ENCODE measurements at places on chromosomes 11 and 22.
A peak's percentile ranks its signal among the peaks of the same experiment; 100 is the strongest.

GRCh38 chr11:123570939-123571580, 83.4 kb downstream of the SCN3B start:
- DNase-seq: no peak

DNA sequence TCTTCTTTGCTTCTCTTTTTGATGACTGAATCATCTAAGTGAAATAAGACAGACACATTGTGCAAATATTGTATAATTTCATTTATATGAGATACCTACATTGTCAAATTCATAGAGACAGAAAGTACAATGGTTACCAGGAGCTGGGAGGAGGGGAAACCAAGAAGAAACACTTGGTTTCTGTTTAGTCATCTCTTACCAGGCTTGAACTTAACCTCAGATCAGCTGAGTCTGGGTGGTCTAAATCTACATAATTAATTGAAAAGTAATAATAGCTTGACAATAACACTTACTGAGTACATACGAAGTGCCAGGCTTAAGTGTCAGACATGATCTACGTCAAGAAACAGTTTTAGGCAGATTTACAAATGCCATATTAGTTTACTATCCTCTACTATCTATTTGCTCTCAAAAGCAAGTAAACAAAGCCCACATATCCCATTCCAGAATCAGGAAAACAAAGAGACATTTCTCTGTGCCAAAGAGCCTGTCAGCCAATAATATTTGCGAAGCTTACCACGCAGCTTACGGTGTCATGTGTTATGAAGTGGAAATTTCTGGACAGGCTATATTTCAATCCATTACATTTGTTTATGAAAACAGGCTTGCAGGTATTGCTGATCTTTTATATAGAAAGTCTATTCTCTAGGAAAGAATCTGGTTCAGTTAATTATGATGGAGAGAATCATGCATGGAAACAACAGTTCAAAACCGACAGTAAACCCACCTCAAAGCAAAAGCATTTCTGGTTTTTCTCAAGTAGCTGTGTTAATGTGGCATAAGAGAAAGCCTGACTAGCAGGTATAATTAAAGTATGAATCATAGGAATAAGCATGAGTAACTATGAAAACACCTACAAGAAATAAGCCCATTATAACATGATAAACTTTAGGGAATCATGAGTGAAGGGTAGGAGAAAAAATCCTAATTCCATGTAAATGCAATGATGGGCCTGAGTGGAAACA, 2.7 kb upstream of the ARHGAP42 start:
- no peak for DNase-seq

GRCh38 chr11:59197991-59198390, 14.7 kb downstream of the MPEG1 start:
- DNase-seq: no peak

GRCh38 chr22:23233752-23234408, 53.6 kb downstream of the BCR start:
- DNase-seq: no peak

GRCh38 chr11:78822931-78823423, 248.3 kb upstream of the NARS2 start:
- no peak for DNase-seq

DNA sequence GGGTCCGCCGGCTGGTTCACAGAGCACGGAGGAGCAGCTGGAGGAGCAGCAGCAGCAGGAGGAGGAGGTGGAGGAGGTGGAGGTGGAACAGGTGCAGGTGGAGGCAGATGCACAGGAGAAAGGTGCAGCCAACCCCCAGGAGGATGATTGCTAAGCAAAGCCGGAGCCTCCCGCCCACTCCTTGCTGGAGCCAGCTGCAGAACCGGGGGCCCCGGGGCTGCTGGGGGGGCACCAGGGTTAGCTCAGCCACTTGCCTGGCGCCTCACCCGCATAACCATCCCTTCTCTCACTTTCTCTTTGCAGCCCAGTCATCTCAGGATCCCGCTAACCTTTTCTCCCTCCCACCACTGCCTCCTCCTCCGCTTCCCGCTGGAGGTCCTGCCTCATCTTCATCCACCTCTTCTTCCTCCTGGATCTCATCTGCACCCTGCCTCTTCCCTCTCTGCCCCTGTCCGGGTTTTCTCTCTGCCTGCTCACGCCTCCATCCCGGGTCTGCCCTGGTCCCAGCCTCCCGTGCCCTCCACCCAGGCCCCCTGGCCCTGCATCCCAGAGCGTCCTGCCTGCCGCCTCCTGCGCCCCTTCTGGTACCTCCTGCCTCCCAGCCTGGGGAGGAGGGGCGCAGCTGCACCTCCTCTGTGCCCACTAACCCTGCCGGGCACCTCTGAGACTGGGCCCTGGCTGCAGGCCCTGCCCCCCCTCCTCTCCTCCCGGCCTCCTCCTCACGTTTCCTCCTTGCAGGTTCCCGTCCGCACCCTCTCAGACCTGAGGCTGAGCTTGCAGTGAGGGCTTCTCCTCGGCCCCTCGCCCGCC, 9.5 kb downstream of the KCTD17 start:
- DNase-seq: no peak

- DNase-seq: no peak
Measured at GRCh38 chr11:21492931-21493330, 700.0 kb upstream of the ANO5 start.

GRCh38 chr11:63404161-63404935, 34.8 kb downstream of the SLC22A9 start:
- DNase-seq: no peak

- no peak for DNase-seq
Measured at GRCh38 chr11:119375337-119376196, 5.9 kb downstream of the USP2 start.

DNA sequence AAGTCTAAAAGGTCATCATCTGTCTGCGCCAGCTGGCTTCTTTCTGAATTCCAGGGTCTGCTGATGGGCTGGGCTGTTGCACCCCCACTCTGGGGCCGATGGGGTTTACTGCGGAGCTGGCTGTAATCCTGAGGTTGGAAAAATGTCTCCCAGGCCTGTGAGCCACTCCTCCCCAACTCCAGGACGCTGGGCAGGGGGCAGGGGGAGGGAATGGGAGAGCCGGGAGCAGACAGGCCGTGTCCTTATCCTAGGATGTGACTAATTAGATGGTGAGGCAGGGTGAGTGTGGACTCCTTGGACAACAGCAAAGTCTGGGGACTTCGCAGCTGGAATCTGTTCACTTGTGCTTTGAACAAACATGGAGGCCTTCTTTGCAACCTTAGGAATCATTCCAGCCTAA, 48.7 kb downstream of the LRRC32 start:
- no peak for DNase-seq

DNA sequence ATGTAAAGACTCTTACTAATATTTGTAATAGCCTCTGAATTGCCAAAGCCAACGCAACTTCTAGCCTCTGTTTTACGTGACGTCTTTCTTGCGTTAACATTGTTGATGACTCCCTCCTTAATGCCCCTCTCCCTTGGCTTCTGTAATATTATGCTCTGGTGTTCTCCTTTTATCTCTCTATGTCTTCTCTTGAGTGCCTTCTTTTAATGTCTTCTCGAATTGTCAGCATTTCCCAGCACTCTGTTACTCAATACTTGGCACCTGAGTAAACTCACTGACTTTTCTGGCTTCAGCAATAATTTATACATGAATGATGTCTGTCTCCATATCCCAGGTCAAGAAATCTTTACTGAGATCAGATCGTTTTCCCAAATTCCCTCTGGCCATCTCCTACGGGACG, 68.5 kb upstream of the DDI1 start:
- no peak for DNase-seq

DNA sequence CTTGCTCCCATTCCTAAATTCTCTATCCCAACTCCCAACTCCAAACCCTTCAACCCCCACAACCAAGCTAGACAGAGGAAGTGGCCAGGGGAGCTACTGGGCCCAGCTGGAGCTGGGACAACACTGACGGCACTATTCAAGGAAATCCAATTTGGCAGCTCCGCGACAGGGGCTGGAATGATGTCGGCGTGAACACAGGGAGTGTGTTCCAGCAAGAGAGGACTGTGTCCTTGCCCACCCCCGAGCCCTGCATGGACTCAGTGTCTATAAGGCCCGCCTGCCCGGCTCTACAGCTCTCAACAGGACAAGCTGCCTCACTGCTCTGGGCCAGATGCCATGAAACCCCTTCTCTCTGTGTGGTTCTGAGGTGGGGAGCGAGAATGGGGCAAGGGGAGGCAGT, 11.3 kb downstream of the PCSK7 start:
- no peak for DNase-seq

DNA sequence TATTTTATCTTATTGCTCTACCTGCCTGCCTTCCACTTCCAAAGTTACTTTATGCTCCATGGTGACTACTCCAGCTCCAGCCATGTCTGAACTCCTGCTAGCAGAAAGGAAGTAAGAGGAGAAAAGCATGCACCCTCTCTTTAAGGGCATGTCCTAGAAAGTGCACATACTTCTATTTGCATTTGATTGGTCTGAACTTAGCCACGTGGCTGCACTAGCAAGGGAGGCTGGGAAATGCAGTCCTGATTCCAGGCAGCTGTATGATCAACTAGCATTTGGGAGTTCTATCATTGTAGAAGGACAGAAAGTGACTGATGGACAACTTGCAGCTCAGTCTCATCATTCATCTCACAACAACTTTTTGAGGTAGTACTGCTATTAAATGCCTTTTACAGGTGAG, 515.7 kb downstream of the BUD13 start:
- no peak for DNase-seq

- no peak for DNase-seq
Measured at GRCh38 chr22:44409211-44409973, 88.6 kb downstream of the RTL6 start.

GRCh38 chr11:36509201-36509639, 852 bp downstream of the TRAF6 start:
- DNase-seq: no peak

DNA sequence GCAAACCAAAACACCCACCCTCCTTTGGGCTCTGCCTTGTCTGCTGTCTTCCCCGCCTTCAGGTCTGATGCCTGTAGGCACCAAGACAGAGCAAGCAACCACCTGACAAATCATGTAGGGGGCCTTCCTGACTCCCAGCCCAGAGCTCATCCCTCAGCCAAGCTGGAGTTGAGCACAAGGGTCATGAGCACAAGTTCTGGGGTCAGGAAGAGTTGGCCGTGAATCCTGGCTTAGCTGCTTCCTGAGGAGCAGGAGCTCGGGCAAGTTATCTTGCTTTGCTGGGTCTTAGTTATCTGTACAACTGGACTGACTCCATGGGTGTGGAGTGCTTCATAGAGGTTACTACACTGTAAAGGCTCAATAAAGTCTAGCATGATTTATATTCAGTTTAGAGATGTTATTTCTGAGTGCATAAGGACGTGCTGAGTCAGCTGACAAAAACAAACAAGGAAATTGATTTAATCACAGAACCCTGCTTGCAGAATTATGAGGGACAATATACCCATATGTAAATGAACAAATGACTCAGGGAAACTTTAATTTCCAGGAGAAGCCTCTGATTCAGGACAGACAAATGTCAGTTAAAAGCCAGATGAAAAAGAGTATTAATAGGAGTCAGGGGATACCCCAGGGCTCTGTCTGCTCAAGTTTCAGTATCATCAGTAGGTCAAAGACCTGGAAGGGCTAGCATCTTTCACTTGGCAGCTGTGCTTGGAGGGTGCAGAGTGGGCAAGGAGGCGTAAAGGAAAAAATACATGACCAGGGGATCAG, 15.0 kb upstream of the APOA1 start:
- DNase-seq: no peak

DNA sequence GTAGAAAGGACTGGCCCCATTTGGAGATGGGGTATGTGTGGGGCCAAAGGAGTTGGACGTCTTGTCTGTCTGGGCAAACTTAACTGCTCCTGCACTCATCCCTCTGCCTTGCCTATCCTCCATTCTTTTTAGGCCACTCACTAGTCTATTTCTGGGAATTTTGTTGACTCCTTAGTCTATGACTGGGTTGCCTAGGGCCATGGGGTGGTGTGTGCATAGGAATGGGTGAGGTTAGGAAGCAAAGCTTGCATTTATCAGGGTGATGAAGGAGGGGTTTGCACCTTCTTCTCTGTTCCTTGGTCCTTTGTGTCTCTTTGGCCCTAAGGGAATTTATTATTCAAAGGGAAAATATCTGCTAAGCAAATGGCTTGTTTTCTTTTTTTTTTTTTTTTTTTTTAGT, 80.9 kb upstream of the OR9Q1 start:
- DNase-seq: no peak

- no peak for DNase-seq
Measured at GRCh38 chr11:37459456-37459855, 861.4 kb upstream of the RAG2 start.

GRCh38 chr11:65505466-65506289, 6.8 kb downstream of the MALAT1 start:
- no peak for DNase-seq

GRCh38 chr11:80503990-80504389, 1063.2 kb upstream of the TENM4 start:
- DNase-seq: no peak

GRCh38 chr11:45647329-45647728, 18.1 kb downstream of the CHST1 start:
- DNase-seq: no peak

- peak; percentile 65 for DNase-seq
Measured at GRCh38 chr11:96307776-96308140, 35.2 kb downstream of the MAML2 start.

GRCh38 chr11:36622431-36623136, 24.5 kb upstream of the RAG2 start:
- DNase-seq: peak; percentile 7

DNA sequence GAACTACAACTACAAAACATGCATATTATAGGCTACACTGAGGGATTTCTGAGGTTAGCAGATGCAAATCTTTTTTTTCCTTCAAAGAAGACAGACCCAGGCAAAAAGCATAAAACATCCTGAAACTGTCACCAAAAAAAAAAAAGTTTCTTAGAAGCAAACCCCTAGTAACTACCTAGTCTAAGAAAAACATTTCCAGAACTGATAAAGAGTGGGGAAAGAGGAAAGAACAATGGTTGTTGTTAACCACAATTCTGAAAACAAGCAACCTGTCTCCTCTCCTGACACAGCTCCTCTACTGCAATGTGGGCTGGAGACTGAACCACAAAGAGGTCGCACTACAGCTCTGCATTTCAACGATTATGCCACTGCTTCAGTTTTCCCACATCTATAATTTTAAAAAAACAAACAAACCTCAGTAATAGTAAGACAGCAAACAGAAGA, 15.0 kb downstream of the DENND5A start:
- no peak for DNase-seq

DNA sequence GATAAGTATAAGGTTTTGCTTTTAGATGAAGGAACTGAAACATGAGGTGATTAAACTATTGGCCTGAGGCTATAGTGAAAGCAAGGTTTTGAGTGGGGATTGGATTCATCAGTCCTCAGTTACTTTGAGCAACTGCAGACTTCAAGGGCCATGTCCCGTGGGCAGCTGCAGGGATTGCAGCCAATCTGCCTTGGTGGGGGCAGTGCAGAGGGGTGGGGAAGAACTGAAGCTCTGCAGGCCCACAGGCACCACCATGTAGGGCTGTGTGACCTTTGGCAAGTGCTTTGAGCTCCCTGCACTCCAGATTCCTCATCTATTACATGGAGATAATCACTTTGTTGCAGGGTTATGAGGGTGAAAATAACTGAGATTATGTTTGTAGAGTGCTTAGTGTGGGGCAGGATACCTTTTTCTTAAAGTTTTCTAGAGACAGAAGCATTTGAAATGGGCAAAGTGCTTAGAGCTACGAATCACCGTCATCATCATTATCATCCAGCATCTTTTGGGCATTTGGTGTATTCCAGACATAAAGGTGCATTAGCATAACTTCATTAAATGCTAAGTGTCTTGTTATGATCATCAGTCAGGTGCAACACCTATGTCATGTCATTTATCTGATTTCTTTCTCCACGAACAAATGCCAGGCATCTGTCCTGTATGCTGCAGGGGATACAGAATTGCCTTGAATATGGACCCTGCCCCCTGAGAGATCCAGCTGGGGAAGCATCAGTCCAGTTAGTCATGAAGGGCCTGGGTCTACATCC, 72.1 kb upstream of the TENM4 start:
- no peak for DNase-seq

GRCh38 chr11:97739932-97740800, 1280.6 kb upstream of the CNTN5 start:
- DNase-seq: no peak

Measured in NCI-H460 (cell line).